Activated CD4-positive, alpha-beta memory T cell treated with anti-CD3 and anti-CD28 coated beads, Interleukin-2, amount 10 ng/mL, durations not matched to agents 7 days and 5 days (primary cell): ENCODE measurements at places on chromosomes 2 and 18.

DNA sequence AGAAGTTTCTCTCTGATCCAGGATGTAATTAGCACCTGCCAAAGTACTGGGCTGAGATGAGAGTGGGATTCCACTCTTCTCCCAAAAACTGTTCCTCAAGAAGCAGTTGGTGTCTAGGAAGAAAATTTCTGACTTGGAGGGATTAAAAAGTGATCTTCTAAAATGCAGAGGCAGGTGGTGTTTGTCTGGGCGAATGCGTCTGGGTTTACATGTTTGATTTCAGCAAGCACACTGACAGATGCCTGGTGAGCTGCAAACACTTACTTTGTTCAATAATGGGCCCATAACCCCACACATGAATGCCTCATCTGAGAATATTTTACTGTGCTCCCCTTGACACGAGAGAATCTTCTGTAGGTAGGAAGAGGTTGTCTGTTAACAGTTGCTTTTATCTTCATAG is 24.3 kb upstream of the KCNF1 start:
- DNase-seq: no peak

GRCh38 chr18:44514106-44514505 is 166.6 kb upstream of the SETBP1 start:
- DNase-seq: no peak

DNA sequence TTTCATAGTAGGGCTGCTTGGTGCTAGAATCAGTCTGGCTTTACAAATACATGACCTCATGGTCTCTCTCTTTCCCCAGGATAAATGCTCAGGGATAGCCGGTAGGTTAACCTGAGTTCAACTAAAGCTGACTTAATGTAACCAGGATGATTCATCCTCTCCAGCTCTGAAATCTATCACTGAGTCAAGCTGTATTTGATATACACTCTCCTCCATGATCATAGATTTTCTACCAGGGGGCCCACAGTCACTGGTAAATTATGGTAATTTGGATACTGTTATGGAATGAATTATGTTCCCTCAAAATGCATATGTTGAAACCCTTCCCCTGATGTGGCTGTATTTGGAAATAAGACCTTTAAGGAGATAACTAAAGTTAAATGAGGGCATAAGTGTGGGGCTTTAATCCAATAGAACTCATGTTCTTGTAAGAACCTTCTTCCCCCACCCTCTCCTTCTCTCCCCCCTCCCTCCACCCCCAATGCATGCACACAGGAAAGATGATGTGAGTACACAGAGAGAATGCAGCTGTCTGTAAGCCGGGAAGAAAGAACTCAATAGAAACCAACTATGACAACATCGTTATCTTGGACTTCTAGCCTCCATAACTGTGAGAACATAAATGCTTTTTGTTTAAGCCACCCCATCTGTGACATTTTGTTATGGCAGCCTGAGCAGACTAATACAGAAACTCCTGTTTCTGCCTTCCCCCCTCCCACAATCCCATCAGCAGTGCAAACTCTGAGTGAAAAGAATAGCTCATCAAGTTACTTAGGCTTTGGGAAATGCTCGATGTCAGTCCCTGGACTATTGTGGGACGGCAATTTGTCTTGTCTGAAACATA is 134.9 kb upstream of the KYNU start:
- no peak for DNase-seq

DNA sequence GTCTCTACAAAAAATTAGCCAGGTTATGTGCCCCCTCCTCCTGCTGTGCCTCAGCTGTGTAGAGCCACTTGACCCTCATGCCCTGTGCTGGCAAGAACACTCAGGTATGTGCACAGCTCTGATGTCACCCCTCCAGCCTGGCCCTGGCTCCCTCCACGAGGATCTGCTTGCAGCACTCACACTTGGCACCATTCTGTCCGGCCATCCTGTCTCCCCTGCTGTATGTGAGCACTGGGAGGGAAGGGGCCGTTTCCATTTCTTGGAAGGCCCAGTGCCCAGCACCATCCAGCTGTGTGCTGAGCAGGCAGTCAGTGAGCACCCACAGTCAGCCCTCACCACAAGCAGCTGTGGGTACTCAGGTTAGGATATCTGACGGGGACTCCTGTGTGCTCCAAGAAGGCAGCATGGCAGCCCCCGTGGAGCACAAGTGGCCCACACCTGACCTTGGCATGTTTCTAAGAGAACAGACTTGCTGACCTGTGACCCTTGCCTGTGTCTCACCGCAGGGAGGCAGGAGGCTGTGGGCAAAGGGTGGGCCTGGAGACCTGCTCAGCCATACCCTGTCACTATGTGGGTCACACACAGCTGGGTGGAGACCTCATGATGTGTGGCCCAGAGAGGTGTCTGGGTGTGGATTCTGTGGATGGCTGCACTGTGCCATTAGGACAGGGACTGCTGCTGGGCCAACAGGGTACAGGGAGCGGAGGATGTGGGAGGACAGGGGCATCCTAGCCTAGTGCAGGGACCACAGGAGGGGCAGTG is 31.5 kb downstream of the USP34 start:
- no peak for DNase-seq

- no peak for DNase-seq
These were observed 145.1 kb upstream of the CELF4 start for GRCh38 chr18:37710726-37711125.

GRCh38 chr2:11228692-11229091 is 73.4 kb downstream of the SLC66A3 start:
- DNase-seq: no peak

- no peak for DNase-seq
These were observed 358.7 kb upstream of the TFPI start for GRCh38 chr2:187912950-187913349.

DNA sequence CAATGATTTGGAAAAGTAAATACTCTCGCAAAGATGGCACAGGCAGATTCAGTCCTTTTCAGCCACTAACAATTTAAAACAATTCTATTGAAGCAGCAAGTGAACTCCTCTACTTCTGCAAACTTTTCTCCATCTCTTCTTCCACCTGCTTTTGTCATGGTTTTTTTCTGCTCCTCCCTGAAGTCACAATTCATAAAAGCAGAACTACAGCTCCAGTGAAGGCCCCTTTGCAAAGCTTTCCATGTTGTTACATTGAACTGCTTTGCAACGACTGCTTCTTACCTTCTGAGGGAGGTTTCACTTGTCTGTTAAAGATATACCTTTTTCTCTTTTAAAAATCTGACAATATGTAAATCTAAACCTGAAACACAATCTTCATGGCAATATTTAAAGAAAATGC is 3.7 kb upstream of the SERTAD2 start:
- no peak for DNase-seq

DNA sequence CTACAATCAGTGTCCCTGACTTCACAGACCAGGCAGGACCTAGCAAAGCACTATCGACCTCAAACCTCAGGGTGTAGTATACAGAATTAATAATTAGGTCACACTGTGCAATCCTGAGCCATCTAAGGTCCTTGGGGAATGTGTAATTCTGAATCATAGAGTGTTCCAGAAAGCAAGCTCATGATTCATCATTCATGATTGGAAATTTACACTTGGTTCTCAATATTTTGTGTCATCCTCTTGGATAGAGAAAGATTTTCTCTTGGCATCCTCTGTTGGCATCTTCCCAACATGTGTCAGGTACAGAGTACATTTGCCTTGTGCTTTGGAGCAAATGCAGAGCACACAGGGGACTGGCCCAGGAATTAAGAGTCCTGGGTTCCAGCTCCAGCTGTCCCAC is 245.0 kb upstream of the NT5C1B start:
- DNase-seq: no peak
